ENCODE measurements at places on chromosomes 7 and 10.

- DNase-seq, result no peak
Observed at GRCh38 chr10:130747946-130748345, 563.6 kb downstream of the TCERG1L start.

DNA sequence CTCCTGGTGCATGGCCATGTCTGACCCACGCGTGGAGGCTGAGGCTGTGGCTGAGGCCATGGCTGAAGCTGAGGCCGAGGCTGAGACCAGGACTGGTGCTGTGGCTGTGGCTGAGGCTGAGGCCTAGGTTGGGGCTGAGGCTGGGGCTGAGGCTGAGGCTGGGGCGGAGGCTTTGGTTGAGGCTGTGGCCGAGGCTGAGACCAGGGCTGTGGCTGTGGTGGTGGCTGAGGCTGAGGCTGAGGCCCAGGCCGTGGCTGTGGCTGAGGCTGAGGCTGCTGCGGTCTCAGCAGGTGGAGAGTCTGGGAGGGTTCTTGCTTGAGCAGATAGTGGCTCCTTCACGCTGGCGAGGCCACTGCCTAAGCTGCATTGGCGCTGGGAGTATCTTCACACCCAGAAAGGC is 76.4 kb downstream of the WDR37 start:
- DNase-seq, result no peak

GRCh38 chr10:31749981-31750840 is 178.4 kb downstream of the ARHGAP12 start:
- peak; percentile 54 for DNase-seq

DNA sequence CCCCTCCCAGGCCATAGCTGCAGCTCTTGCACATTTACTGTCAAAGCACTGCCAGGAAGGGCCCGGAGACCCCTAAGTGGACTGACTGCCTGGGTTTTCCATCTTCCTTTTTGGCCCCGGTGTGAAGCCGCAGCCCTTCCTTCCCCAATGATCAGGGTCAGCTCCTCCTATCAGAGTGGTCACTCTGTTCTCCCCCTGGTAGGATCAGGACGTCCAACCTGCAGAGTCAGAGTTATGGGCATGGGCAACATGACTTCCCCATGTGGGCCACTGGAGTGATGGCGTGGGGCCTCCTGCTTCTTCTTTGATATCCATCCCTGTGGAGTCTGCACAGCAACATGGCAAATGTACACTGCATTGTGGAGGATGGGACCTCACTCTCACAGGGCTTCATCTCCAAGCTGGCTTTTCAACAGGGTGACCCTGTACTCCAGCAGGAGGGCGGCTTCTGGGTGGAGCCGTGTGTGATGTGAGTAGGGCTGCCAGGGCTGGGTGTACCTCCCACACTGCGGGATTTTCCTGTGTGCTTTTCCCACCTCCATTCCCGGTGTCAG is 6.4 kb upstream of the RAMP3 start:
- no peak for DNase-seq

DNA sequence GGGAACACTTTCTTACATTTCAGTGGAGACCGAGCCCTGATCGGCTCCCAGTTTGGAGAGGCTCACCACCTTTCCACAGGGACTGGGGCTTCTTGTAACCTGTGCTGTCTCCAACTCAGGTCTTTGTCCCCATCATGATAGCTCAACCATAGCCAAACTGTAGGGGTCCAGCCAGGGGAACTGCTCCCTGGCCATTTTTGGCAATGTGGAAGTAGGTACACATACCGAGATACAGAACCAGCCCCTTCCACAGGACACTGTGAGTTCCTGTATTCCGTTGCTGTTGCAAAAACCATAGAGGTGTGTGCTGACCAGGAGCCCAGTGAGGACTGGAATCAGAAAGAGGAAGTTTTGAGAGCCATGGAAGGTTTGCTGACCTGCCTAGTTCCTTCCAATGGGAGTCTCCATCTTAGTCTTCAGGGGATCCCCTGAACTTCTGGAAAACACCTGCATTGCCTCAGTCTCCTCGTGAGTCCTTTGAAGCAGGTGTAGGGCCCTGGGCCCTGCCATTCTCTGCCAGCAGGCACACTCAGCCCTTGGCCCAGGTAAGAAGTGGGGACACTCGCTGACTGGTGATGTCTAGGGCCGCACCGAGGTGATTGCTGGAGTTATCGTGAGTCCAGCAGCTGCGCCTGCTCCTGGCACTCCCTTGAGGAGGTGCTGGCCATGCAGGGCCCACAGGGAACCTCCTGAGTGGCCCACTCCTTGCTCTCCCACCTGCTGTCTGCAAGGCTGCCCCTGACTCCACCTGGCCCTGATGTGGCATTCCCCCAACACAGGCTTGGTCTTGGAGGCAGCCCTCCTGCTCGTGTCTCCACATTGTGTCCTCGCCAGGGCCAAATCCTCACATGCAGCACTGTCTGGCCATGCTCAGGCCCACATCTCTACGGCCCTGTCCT is 11.2 kb downstream of the WDFY4 start:
- no peak for DNase-seq

DNA sequence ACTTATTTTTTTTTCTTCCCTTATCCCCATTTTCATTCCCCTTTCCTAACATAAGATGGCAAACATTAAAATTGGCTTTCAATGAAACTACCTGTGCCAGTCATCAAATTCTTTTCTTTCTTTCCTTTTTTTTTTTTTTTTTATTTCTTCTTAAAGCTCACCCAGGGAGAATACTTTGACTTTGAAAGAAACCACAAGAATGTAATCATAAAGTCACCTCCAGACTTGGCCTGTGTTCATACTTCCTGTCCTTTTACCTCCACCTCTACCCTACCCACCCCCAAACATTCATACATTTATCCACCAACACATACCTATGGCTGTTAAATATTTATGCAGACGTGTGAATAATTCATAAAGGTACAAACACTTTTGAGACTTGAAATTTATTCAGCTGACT is 254.6 kb downstream of the SLC25A13 start:
- DNase-seq, result no peak

- DNase-seq, result no peak
Observed at GRCh38 chr7:127189886-127190285, 62.9 kb downstream of the GRM8 start.

GRCh38 chr10:98259606-98260315 is 8.2 kb downstream of the LOXL4 start:
- DNase-seq, result no peak

DNA sequence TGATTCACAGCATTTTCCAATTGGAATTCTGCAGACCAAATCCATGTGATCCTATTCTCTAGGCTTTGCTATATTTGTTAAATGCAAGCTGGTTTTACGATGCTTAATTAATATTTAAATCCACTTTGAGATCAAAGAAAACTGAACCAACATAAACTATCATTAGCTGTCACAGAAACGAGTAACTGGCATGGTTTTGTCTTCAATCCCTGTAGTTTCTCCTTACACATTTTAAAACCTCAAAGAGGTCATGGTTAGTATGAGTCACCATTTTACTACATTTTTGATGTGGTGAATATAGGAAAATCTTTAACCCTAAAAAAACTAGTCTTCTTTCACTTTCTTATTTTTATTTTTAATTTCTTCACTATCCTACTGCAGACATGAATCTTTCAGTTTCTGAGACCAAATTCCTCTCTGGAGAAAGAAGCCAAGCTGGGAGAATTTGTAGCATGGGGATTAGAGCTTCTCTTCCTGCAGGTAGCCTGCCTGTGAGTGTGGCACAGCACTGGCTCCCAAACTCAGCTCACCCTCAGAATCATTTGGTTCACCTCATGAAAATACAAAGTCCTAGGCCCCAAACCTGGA is 8.7 kb upstream of the LIPM start:
- no peak for DNase-seq

DNA sequence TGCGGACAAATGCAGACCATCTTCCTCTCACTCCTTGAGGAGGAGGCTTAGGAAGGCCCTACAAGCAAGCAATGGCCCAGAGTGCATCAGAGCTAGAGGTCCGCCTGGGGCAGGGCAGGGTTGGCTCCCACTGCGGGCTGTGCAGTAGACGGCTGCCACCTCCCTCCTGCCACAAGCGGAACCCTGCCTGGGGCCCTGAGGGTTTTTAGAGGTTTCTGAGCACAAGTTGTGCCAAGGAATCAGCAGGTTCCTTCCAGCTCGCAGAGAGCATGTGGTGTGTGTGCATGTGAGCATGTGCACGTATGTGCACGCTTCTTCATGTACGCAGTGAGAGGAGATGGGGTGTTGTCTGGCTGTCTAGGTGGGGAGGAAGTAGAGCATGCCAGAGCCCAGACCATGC is 25.9 kb upstream of the SMARCD3 start:
- DNase-seq, result no peak

DNA sequence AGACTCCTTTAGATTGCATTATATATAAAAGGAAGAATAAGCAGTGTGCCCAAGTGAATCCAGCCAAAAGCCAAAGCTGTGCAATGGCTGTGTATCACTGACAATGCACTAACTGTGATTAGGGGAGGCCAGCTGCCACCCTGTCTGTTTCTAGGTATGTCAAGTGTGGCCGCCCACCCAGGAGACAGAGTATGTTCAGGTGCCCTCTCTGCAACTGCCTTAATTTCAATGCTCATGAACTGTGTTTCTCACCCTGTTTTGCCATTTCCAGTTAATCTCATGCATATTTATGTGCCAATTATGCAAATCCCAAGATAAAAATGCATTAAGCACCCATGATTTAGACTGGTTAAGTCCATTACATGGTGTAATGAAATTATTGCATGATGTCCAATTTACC is 159.4 kb downstream of the FRMD4A start:
- DNase-seq, result no peak

DNA sequence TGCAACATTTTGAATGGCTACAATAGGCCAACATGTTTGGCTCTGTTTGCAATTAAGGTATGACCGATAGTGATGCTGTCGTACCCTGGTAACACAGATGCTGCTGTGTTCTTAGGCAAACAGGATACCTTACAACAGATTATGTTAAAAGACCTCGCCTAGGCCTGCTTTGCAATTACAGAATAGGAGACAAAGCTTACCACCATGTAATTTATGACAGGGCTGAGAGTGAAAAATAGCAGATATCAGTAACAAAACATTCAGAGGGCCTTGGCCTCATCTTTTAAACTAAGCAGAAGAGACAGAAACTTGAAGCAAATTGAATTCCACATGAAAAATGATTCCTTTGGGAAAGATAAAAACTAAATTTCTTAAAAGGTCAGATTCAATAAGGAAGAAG is 29.4 kb upstream of the ABLIM1 start:
- DNase-seq, result no peak

DNA sequence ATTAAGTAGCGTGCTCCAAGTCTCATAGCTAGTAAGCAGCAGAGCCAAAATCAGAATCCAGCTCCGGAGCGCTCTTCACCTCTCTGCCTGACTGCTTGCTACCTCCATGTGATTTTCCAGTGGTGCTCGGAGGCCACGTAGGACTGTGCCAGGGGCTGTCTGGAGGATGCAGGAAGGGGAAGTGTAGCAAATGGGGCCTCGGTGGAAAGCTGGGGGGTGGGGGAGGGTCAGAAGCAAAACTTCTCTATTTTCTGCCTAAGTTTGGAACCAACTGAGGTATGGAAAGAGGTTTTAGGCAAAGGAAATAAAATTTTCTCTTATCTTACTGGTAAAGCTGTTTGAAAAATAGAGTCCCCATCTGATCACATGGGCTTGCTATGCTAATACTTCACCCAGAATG is 108.7 kb downstream of the TBXAS1 start:
- no peak for DNase-seq

DNA sequence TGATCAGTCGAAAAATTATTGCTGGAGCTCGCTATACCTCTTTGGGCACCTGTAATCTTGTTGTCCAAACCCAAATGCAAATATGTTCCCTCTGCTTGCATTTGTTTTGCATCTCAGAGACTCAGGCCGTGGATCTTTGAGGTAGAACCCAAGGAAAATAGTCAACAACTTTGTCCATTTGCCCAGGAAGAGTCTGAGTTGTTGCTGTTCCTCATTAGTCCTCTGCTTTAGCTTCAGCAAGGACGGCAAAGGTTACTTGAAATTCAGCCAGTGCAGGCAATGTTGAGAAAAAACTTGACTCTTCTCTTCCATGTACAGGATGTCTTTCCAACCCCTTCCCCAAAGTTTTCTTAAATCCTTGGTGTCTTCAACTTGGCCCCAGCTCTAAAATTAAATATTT is 45.8 kb downstream of the PDK4 start:
- DNase-seq, result no peak

DNA sequence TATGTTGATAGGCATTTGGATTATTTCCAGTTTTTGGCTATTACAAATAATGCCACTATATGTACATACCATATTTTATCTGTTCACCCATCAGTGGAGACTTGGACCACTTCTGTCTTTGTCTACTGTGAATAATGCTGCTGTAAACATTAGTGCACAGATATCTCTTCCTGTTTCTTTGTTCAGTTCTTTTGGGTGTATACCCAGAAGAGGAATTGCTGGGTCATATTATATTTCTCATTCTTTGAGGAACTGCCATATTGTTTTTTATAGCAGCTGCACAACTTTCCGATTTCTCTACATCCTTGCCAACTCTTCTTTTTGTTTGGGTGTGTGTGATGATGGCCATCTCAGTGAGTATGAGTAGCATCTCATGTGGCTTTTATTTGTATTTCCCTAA is 218.0 kb downstream of the LRMDA start:
- no peak for DNase-seq

DNA sequence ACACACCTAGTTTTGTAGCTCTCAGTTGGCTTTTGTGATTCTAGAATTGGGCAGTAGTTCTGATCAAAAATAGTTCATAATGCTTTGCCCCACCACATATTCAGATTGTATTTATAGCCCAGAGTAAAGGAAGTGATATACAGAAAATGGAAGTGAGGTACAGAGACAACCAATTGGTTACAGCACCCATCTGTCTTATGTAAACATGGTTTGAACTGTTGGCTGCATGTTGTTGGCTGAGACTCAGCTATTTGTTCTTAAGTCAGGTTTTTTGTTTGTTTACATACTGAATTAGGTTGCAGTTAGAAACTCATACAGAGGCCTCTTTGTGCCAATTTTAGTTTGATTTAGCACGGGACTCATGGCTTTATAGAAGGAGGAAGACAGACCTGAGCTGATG is 158.9 kb upstream of the GPR26 start:
- no peak for DNase-seq

GRCh38 chr10:102604439-102604841 is 39.8 kb upstream of the TRIM8 start:
- no peak for DNase-seq

DNA sequence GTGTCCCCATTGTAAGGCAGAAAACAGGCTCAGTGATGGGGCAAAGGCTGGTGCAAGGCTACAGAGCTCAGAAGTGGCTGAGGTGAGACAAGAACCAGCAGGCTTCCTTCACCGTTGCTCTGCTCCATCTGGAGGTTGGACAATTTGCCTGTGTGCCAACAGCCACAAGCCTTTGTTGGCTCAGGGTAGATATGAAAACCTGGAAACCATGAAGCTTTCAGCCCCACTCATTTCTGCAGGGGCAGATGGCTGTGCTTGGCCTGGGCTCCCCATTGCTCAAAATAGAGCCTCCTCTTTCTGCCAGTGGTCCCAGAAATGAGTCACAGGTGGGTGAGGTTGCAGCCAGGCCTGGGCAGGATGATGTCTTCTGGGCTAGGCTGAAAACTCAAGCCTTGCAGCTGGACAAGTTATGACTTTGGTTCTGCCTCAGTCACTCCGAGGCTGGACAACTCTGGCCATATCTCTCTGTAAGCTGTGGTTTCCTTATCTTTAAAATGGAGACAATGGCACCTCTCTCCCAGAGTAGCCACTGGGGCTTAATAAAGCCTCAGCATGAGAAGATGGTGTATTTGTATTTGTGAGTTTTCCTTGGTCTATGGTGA is 12.2 kb upstream of the ZNF273 start:
- DNase-seq, result no peak

- DNase-seq, result no peak
Observed at GRCh38 chr10:7700577-7701125, 2.5 kb upstream of the ITIH2 start.

GRCh38 chr10:10247585-10247984 is 770.1 kb upstream of the CELF2 start:
- no peak for DNase-seq

- DNase-seq, result no peak
Observed at GRCh38 chr7:155233311-155234157, 64.1 kb upstream of the INSIG1 start.
